ENCODE measurements at places on chromosomes 11 and 22. TPM values are rescaled to one million over a fixed set of nuclear protein-coding genes. Genes with fewer than 3 reads are reported as not detected.

Gene C11orf52
- total RNA-seq = 0.25 TPM

Gene CD6
- not detected for total RNA-seq

Gene ANO5
- 0.44 TPM for total RNA-seq

Gene OLFML1
- total RNA-seq = 4.2 TPM

Gene ASRGL1
- 1.00 TPM for total RNA-seq

Gene GPHA2
- total RNA-seq = not detected

Data from uterine smooth muscle cell (primary cell).